Stimulated activated CD8-positive, alpha-beta memory T cell treated with anti-CD3 and anti-CD28 coated beads, Interleukin-15, amount 100 ng/mL, for 1 hour (primary cell): ENCODE measurements at places on chromosomes 5 and 9.

- DNase-seq = peak; percentile 4
These were observed 48.7 kb upstream of the C5orf58 start for GRCh38 chr5:170183816-170184687.

DNA sequence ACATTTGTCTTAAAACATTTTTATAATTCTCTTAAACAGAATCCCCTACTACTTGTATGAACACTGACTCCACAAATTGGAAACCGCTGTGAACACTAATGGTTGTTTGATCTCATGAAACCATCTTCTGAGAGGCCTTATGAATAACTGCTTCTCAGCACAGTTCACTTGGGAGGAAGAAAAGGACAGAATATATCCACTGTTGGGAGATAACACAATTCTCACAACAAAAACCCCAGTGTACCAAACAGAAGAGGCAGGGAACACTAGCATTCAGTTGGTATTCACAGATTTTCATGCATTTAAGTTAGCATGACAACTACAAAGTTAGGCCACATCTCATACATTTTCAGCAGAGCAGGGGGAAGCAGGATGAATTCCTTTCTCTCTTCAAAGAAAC lies 89.0 kb upstream of the SELENOP start:
- no peak for DNase-seq

GRCh38 chr5:159208514-159209437 lies 577 bp downstream of the RNF145 start:
- DNase-seq = no peak

- no peak for DNase-seq
These were observed 15.3 kb downstream of the ESM1 start for GRCh38 chr5:54969856-54970828.

GRCh38 chr5:82364497-82364896 lies 86.3 kb upstream of the RPS23 start:
- DNase-seq = no peak

- no peak for DNase-seq
These were observed 437 bp upstream of the TRIM41 start for GRCh38 chr5:181222630-181223057.

DNA sequence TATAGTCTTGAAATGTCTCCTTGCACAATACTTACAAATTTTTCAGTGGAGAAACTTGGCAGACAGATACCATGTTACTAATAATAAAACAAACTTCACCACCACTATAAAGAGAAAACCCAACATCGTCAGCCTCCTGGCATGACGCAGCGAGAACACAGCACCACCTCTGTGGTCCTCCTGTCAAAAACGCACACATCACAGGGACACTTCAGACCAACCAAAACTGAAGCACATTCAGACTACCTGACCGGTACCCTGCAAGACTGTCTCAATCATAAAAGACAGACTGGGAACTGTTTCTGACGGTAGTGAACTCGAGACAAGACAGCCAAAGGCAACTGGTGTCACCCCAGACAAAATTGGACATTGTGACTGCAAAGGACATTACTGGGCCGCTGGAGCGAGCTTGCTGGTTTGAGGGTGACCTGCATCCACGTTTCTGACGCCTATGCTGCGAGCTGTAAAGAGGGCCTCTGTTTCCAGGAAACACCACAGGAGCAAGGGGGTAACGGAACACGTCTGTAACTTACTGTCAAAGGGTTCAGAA lies 34.4 kb downstream of the NSUN2 start:
- no peak for DNase-seq

DNA sequence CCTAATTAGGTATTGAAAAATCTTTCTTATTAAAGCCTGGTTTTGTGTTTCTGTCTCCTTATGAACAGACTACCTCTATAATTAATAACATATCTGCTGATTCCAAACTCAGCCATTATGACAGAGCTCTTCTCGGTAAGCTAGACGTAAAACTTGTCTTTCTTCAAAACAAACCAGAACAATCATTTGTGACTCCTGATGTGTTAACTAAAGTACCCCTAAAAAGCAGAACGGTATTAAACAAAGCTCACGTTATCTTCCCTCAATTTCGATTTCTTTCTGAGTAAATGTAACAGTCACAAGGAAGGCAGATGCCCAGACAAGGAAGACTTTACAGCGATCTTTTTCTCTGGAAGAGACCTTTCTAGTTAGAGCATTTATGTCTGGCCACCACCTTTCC lies 1.8 kb downstream of the SEMA5A start:
- DNase-seq = no peak

GRCh38 chr5:99808657-99809230 lies 726.4 kb upstream of the FAM174A start:
- no peak for DNase-seq

DNA sequence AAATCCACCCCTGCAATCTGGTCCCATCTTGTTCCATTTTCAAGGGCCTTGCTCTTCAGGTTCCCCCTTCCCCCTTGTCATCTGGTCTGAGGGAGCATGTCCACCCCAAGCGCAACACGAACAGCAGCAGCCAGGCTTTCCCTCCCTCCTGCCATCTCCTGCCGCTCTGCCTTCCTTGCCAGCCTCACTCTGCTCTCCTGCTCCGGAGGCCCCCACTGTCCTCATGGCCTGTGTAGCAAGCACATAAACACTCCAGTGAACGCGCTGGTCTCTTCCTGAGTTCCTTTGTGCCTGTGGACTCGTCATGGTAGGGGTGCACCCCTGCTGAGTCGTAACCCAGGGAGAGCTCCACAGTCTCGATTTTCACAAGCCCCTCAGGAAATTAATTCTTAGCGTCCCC lies 29.9 kb downstream of the TENT4A start:
- DNase-seq = no peak

DNA sequence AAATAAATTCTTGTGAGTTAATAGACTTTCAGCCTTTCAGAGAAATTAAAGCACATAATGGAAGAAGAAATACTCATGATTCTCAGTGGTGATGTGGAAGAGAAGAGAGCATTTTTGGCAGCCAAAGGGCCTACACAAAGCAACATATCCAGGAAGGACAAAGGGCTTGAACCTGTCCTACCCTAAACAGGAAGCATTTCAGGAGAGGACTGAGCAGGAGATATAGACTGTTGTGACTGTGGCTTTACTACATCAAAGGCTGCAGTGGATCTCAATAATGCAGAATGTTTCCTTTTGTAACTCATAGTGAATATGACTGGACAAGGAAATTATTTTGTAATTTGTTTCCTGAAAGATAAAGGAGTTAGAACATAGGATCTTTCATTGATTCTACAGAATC lies 1.3 kb upstream of the PARP8 start:
- no peak for DNase-seq
